Thoracic aorta (tissue), 2 donors: ENCODE measurements at places on chromosomes 7 and 10. TPM values are rescaled to one million over a fixed set of nuclear protein-coding genes. Genes with fewer than 3 reads are reported as not detected.
A peak's percentile ranks its signal among the peaks of the same experiment; 100 is the strongest.

GRCh38 chr7:26213807-26214515, 12.4 kb downstream of the CBX3 start:
- H3K27me3 ChIP-seq: no peaks in the 10 kb centered on the region
- no peak overlapping the region for H3K27ac ChIP-seq
- no peak overlapping the region for H3K4me3 ChIP-seq
- H3K36me3 ChIP-seq: peaks cover 12% of the 10 kb centered on the region
- DNase-seq: no peak

TLX1 gene
- not detected for total RNA-seq

ZNF655 gene
- total RNA-seq: 148 TPM

DNA sequence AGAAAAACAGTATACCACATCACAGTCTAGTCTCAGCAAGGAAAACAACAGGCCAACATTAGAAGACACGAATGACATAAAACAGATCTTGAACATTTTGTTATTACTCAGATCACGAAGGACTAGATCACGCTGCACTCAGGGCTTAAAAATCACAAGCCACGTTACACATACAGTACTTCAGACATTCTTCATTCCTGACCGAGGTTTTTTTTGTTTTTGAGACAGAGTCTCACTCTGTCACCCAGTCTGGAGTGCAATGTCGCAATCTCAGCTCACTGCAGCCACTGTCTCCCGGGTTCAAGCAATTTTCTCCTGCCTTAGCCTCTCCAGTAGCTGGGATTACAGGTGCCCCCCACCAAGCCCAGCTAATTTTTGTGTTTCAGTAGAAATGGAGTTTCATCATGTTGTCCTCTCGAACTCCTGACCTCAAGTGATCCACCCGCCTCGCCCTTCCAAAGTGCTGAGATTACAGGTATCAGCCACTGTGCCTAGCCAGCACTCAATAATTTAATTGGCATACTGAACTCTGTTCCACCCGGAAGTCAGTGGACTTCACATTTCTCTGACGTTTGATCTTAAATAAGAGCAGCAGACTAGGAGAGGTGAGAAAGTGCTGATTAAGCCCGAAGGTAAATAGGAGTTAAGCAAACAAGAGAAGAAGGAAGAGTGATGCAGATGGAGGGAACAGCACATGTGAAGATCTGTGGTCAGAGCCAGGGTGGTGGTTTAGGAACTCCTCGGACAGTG, 3.5 kb downstream of the AIMP2 start:
- H3K4me3 ChIP-seq: no peak overlapping the region
- no peak overlapping the region for H3K27ac ChIP-seq
- peaks cover 26% of the 10 kb centered on the region for H3K4me1 ChIP-seq
- no peak for DNase-seq
- H3K36me3 ChIP-seq: peaks cover 3% of the 10 kb centered on the region

DNA sequence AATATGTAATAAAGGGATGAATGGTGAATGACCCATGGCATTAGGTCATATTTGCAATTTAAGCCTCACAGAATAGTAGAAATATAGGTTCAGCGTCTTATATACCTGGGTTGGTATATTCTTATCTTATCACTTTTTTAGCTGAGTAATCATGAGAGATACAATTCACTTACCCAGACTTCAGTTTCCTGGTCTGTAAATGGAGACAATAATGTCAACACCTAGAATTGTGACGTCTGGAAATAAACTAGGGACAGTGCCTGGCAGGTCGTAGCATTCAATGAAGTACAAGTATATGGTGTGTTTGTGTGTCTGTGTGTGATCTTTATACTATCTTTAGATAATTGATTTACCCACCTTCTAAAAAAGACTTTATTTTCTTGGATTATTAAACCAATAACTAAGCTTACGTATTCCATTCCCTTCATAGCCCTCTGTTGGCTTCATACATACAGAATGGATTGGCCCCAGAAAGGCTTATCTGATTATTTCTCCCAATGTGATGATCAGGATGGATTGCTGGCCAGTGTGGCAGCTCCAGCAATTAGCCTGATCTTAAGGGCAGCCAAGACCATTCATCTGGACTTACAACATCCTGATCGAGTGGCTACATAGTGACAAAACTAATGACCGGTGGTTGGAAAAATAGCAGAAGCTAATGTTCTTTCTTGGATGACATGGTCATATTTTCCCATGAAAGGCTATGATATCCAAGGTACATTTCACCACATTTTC, 121.2 kb upstream of the NPVF start:
- no peaks in the 10 kb centered on the region for H3K27me3 ChIP-seq
- H3K4me3 ChIP-seq: no peak overlapping the region
- no peaks in the 10 kb centered on the region for H3K36me3 ChIP-seq
- H3K4me1 ChIP-seq: no peaks in the 10 kb centered on the region
- no peak for DNase-seq

LRRC17 gene
- total RNA-seq: 22.3 TPM

SPAM1 gene
- total RNA-seq: not detected

CCZ1B gene
- 33.7 TPM for total RNA-seq

MMP21 gene
- not detected for total RNA-seq

HEPACAM2 gene
- total RNA-seq: not detected

RADIL gene
- 6.7 TPM for total RNA-seq

VWC2 gene
- not detected for total RNA-seq

WDFY4 gene
- total RNA-seq: 10.0 TPM

RFC2 gene
- total RNA-seq: 15.2 TPM

DNA sequence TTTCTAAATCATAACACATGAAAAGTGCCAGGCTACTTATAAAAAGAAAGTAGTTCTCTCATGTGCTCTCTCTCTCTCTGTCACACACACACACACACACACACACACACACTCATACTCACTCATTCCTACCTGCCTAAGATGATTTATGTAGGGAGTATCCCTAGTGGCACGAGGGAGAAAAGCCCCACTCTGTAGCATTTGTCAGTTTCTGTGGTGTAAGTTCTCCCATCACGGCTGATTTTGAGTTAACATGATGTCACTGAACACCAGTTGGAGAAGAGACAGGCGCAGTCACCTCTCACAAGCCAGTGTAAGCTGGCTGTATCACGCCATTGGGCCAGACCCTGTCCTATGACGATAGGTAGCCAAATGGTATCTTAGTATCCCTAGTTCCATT, 395.4 kb downstream of the SFMBT2 start:
- no peaks in the 10 kb centered on the region for H3K4me1 ChIP-seq
- no peak for DNase-seq
- no peak overlapping the region for H3K27ac ChIP-seq
- H3K27me3 ChIP-seq: no peaks in the 10 kb centered on the region

DNA sequence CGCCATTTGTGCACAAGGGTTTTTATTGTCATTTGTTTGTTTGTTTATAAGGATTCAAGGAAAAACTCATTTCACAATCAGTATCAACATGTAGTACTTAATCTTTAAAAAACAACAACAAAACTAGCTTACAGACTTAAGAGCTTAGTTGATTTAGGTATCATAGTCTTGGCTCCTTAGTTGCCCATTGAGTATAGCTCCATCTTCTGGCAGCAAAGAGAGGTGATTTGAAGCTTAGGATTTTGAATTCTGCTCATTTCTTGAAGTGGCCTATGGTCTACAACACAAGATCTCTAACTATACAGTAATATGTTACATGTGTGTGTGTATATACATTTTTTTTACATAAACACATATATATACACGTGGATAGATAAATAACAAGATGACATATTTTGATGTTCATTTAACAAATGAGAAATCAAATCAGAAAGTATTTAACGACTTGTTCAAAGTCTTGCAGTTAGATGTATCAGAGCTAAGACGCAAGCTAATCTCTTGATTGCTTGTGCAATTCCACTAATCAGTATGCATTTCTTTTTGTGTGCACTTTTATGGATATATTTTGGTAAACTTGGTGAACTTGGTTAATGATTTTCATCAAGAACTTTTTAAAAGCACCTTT, 307.3 kb downstream of the CAMK1D start:
- no peak overlapping the region for H3K4me3 ChIP-seq
- no peaks in the 10 kb centered on the region for H3K36me3 ChIP-seq
- H3K27ac ChIP-seq: no peak overlapping the region
- H3K27me3 ChIP-seq: no peaks in the 10 kb centered on the region

DNA sequence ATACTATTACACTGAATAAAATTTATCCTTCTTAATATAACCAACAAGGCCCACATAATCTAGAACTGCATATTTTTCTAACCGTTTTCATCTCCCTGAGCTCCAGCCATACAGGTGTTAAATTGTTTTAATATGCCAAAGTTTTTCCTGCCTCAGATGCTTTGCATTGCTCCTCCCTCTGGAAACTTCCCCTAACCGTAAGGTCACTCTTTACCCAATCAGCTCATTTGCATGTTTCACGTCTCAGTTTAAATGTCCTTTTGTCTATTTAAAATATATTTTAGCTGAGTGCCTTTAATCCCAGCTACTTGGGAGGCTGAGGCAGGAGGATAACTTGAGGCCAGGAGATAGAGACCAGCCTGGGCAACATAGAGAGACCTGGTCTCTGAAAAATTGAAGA, 228.5 kb downstream of the ADK start:
- H3K36me3 ChIP-seq: no peaks in the 10 kb centered on the region
- H3K4me3 ChIP-seq: no peak overlapping the region
- no peaks in the 10 kb centered on the region for H3K27me3 ChIP-seq
- no peak for DNase-seq
- H3K4me1 ChIP-seq: no peaks in the 10 kb centered on the region
- no peak overlapping the region for H3K27ac ChIP-seq

DNA sequence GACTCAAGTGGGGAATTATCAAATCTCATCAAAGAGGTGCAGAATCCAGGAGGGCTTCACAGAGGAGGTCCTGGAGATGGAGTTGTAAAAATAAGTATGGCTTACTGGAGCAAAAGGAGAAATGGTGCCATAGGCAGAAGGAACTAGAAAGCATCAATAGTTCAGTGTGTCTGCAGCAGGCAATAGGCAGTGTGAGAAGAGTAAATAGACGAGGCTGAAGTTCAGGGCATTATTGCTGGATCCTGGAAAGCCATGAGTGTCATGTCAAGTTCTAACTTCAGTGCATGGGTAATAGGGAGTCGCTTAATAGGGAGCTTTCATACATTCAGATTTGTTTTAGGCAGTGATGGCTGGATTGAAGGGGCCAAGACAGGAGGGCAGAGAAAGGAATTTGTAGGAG, 39.3 kb downstream of the CYP26A1 start:
- H3K4me1 ChIP-seq: no peaks in the 10 kb centered on the region
- no peak for DNase-seq
- H3K27ac ChIP-seq: no peak overlapping the region
- H3K36me3 ChIP-seq: no peaks in the 10 kb centered on the region

DNA sequence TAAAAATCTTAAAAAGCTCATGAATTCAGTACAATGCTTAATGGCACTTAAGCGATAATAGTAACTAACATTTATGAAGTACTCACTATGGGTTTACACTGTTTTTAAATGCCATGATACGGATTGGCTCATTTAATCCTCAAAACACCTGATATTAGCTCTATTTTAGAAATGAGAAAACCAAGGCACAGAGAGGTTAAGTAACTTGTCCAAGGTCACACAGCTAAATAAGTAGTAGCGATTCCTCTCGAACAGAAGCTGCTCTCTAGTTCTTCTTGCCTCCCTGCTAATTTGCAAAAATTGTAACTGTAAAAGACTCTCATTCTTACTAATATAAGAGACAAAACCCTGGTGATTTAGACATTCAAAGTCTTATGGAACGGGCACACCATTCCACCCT, 110.7 kb upstream of the RHEB start:
- H3K4me1 ChIP-seq: peaks cover 26% of the 10 kb centered on the region
- H3K27me3 ChIP-seq: no peaks in the 10 kb centered on the region
- no peaks in the 10 kb centered on the region for H3K36me3 ChIP-seq
- peak overlapping the region; percentile 85 for H3K27ac ChIP-seq
- no peak for DNase-seq

GRCh38 chr7:158013085-158013668, 574.4 kb downstream of the PTPRN2 start:
- no peak overlapping the region for H3K4me3 ChIP-seq
- H3K27me3 ChIP-seq: no peaks in the 10 kb centered on the region
- no peak for DNase-seq
- no peaks in the 10 kb centered on the region for H3K4me1 ChIP-seq
- no peaks in the 10 kb centered on the region for H3K36me3 ChIP-seq

- no peaks in the 10 kb centered on the region for H3K36me3 ChIP-seq
- H3K4me1 ChIP-seq: peaks cover 5% of the 10 kb centered on the region
- H3K27me3 ChIP-seq: no peaks in the 10 kb centered on the region
- no peak overlapping the region for H3K4me3 ChIP-seq
- H3K27ac ChIP-seq: no peak overlapping the region
Measured at GRCh38 chr7:90599892-90600555, 3.9 kb downstream of the CDK14 start.

DNA sequence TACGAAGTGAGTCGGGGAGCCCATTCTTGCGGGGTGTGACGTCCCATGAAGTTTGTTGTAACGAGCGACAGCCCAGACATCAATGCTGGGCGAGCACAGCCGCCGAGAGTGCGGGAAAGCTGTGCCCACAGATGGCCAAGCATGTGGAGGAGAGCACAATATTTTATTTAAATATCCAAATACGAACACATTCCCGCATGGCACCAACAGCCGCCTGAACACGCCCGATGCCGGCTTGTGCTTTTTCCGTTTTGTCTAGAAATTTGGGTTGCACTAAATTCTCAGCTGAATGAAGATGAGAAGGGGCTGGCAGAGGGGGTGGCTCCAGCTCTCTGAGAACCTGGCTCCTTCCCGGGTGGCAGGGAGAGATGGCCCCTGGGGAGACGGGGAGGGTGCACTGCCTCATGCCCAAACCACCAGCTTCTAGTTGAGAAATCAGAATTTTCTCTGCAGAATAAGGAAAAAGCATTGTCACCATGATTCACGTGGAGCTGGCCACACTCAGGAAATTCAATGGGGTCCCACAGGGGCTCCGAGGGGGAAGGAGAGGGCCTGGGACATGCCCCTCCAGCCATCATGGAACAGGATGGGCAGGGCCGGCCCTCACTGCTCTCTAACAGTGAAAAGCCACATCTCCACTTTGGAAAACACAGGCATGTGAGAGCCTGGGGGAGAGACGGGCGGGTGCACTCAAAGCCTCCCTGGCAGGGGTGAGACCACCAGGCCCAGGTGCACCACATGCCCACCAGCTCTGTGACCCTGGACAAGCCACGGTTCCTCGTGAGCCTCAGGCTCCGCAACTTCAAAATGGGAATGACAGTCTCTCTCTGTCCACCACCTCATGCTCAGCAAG, 48.3 kb downstream of the EBF3 start:
- no peaks in the 10 kb centered on the region for H3K36me3 ChIP-seq
- no peak overlapping the region for H3K27ac ChIP-seq
- H3K27me3 ChIP-seq: no peaks in the 10 kb centered on the region
- no peak overlapping the region for H3K4me3 ChIP-seq
- no peak for DNase-seq

CUBN gene
- 4.6 TPM for total RNA-seq

GRCh38 chr10:4013651-4014121, 228.7 kb upstream of the KLF6 start:
- H3K27ac ChIP-seq: no peak overlapping the region
- H3K4me3 ChIP-seq: peak overlapping the region; percentile 24
- no peak for DNase-seq
- H3K27me3 ChIP-seq: no peaks in the 10 kb centered on the region

SPDYE8 gene
- total RNA-seq: not detected

TNKS2 gene
- total RNA-seq: 73.1 TPM
